ENCODE measurements at places on chromosomes 5 and 9.

DNA sequence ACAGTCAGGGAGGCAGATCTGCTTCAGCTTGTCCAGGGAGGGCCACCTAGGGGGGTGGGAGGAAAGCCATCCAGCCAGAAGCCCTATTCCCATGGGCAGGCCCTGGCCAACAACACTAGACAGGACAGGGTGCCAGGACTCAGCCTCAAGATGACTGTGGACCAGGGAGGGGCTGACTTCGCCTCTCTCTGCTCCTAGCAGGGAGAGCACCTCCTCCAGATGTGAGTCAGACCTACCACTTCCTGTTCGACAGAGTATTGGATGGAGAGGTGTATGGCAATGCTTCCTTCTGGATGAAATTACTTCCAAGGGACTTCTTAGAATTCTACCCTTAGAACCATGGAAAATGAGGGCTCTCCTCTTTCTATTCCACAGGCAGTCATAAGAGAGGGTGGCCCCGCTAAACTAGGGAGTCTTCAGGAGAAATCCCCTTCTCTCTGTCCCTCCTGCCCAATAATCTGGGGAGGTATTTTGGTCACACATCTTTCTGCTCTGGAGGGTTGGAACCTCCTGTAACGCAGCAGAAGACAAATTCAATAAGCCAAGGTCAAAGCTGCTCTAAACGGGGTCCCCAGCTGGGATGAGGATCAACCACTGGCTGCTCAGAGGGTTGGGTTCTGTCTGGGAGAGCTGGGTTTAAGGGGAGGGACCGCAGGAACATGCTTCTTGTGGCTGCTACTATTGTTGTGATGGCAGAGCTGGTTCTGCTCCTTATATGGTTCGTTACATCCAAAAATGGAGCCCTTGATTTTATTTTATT is 23.2 kb upstream of the RCL1 start:
- no peak for DNase-seq

- no peak for DNase-seq
Observed at GRCh38 chr9:110559869-110560268, 19.7 kb downstream of the SVEP1 start.

DNA sequence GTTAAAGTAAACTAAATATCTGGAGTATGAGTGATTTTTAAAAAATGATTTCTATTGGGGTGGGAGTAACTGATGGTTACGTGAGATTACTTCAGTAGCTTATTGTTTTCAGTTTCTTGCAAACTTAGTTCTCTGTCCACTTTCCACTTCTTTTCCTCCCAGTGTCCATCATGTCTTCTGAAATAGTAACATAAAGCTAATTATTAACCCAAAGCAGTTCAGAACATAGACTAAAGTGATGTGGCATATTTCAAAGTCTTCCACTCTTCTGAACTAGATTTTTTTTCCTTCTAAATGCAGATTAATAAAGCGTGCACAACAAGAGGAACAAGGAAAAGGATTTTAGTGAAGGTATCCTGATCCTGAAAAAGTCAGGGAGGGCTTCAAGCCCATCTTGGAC is 114.1 kb downstream of the MAN2A1 start:
- DNase-seq = no peak

DNA sequence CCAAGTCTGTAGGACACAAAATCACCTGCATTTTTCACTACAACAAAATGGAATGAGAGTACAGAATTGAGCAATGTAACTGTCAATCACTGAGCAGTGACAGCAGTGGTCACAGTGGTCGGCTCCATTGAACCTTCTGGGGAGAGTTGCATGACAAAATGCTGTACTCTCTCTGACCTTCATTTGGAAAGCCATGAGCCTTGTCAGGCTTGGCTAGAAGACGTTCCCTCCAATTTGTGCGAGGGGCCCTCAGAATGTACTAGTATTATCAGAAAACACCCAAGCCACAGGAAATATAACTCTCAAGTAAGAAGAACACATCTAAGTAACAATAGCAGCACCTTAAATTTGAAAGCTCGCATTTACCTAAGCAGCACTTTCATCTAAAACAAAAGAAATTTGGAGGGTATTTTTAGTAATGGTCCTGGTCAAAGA is 425.6 kb upstream of the MEF2C start:
- DNase-seq = no peak

GRCh38 chr5:56545016-56545415 is 270.3 kb upstream of the MAP3K1 start:
- no peak for DNase-seq

DNA sequence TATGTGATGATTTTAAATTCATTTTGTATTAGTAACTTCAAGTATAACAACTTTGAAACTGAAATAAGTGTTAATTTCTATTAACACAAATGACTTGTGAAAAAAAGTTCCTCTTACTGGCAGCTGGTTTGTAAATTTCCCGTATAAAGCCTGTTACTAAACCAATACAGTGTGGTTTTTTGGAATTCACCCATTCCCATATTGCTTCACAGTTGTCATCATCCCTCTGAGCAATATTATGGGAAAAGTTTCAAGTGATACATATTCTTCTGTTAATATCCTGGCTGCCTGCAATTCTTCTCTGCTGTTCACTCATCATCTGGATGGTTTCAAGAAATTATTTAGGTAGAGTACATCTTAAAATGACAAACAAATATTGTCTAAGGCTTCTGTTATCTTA is 1185.1 kb upstream of the C9orf72 start:
- DNase-seq = no peak

DNA sequence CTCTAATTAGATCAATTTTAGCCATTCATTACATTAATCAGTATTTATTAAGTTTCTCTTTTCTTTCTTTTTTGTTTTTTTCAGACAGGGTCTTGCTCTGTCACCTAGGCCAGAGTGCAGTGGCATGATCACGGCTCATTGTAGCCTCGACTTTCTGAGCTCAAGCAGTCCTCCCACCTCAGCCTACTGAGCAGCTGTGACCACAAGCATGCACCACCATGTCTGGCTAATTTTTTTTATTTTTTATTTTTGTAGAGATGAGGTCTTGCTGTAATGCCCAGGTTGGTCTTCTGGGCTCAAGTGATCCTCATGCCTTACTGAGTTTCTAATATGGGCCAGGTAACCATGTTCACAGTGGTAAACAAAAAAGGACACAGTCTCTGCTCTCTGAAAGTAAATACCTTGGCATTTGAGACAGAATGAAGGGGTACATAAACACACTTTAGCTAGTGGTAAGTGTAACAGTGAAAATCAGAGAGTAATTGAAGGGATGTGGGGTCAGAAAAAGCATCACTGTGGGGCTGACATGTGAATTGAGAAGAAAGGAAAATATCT is 336.3 kb downstream of the ADGRV1 start:
- no peak for DNase-seq

- no peak for DNase-seq
Observed at GRCh38 chr9:122394265-122395125, 23.7 kb downstream of the PTGS1 start.

- DNase-seq = no peak
Observed at GRCh38 chr9:116461632-116462031, 225.5 kb upstream of the TRIM32 start.

DNA sequence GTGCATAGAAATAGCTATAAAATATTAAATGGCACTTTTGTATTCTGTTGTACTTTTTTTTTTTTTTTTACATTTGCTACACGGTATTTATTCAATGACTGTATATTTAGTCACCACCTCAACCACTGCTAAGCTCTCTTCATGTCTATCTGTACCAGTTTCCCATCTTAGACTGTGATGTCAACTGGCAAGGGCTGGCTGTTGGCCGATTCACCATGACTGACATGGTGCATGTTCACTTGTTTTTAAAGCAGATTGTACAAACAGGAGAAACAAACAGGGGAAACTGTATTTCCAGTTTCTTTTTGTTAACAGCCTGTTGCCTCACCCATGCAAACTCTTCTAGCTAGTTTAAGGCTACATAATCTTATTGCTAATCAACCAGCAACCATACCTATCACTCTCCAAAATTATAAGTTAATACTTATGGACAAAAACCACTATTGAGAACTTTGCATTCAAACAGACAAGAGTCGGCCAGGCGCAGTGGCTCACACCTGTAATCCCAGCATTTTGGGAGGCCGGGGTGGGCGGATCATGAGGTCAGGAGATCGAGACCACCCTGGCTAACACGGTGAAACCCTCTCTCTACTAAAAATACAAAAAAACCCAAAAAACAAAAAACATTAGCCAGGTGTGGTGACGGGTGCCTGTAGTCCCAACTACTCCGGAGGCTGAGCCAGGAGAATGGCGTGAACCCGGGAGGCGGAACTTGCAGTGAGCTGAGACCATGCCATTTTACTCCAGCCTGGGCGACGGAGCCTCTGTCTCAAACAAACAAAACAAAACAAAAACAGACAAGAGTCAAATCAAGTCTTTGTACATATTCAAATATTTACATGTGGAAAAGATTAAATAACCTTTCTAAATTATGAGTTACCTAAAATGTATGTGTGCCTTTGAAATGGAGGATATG is 13.2 kb downstream of the ZFAND5 start:
- no peak for DNase-seq

GRCh38 chr5:34690301-34690700 is 34.2 kb downstream of the RAI14 start:
- DNase-seq = no peak

GRCh38 chr5:149127394-149127955 is 13.8 kb upstream of the ABLIM3 start:
- no peak for DNase-seq

GRCh38 chr5:3394891-3395599 is 200.6 kb upstream of the IRX1 start:
- no peak for DNase-seq

DNA sequence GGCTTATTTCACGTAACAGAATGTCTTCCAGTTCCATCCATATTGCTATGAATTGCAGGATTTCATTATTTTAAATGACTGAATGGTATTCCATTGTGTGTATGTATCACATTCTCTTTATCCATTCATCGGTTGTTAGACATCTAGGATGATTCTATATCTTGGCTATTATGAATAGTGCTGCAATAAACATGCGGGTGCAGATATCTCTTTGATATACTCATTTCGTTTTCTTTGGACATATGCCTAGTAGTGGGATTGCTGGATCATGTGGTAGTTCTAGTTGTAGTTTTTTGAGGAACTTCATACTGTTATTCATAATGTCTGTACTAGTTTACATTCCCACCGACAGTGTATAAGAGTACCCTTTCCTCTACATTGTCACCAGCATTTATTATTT is 460.5 kb downstream of the MAN2A1 start:
- no peak for DNase-seq

DNA sequence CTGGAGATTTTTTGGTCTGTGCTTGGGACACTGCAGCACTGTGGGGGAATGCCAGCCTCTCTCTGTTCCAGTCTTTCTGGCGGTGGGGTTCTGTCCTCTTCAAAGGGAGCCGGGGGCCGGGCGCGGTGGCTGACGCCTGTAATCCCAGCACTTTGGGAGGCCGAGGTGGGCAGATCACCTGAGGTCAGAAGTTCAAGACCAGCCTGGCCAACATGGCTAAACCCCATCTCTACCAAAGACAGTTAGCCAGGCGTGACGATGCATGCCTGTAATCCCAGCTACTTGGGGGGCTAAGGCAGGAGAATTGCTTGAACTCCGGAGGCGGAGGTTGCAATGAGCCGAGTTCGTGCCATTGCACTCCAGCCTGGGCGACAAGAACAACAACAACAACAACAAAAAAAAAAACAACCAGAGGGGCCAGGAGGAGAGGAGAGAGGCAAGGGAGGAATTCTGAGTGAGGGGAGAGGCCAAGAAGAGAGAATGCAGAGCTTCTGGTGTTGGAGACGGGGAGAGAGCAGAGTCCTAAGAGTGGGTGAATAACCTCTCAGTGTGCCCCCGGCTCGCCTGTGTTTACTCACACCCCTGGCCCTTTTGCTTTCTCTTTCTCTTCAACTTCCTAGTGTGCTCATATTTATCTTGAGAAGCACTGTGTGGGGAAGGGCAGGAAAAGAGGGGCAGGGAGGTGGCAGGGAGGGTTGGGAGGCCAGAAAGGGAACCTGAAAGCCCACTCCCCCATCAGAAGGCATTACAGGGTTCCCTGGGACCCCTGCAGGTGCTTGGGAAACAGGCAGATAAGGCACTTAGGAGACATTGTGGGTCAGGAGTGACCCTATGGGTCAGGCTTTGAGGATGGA is 3.2 kb upstream of the SET start:
- no peak for DNase-seq

GRCh38 chr5:176736931-176737745 is 73.2 kb upstream of the UNC5A start:
- no peak for DNase-seq
